D721Med (cell line): ENCODE measurements at places on chromosomes 11 and 22.

DNA sequence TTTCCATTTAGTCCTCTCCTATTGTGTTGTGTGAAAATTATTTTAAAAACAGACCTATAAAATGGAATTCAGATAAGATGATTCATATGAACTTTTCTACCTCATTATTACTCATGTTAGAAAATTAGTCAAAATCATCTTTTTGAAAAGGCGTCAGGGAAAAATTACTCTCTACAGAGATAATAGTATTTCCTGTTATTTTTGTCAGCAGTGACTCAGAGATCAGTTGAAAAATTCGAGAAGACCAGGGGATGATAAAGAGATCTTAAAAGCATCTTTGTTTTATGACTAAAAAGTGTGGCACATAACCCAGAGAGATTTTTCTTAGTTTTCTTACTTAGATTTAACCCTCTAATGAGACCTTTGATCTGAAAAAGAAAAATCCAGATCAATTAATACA, 157.9 kb upstream of the CARD18 start:
- DNase-seq: no peak

- no peak for DNase-seq
Observed at GRCh38 chr11:131572423-131572822, 202.0 kb downstream of the NTM start.

DNA sequence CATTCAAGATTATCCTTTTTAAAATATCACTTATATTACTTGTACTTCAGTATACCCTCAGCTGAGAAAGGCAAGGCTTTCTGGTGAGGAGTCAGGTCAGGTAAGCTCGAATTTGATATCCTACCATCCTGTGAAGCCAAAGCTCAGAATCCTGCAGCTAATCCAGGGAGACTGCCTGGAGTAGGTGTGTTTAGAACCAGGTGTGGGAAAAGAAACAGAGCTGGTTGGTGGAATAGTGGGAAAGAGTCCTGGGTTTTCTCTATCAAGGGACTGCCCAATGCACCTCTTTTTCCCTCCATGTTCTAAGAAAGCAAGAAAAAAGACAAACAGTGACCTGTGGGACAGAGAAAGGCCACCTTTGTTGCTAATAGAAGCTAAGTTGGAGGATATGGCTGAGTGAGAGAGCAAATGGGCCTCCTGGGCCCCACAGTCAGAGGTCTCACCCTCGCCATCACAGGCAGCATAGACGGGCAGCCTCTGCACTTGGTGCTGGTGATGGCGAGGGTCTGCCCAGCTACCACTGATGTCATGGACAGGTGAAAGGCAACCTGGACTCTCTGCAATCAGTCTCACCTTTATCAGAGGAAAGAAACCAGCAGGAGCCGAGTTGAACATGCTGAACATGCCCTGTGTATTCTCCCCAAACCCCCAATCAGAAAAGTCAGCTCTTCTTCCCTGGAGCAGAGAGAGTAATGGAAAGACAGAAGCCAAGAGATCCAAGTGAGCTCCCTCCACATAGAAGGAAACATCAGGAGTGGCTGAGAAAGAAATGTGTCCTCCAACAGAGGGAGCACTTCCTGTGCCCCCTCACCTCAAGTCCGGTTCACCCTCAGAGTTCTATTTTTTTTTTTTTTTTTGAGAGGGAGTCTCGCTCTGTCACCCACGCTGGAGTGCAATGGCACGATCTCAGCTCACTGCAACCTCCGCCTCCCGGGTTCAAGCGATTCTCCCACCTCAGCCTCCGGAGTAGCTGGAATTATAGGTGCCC, 491.3 kb downstream of the BUD13 start:
- DNase-seq: no peak

DNA sequence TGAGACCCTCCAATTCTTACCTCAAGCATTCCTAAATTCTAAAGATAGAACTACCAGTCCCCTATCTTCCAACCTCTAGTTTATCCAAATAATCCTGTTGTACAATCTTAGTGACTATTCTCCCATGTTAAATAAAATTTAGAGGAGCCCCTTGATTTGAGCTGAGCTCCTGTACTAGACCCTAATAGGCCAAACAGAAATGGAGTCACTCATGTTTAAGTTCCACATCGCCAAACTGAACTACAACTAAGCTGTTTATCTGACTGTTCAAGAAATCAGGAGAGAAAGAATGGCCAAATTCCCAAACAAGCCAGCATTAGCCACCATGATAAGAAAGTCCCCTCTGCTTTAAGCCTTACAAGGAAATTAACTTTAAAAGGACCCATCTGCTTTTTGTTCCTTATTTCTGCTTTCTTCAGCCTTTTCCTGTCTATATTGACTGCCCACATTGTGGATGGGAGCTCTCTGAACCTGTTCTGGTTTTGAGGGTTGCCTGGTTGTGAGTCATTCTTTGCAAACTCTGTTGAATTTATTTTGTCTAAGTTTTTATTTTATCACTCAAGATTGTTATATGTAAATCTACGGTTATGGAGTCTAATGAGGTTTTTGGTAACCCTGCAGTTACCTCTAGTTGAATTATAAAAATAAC, 90.4 kb downstream of the TTC28 start:
- no peak for DNase-seq

- no peak for DNase-seq
Observed at GRCh38 chr11:76203937-76204336, 2.4 kb downstream of the WNT11 start.

DNA sequence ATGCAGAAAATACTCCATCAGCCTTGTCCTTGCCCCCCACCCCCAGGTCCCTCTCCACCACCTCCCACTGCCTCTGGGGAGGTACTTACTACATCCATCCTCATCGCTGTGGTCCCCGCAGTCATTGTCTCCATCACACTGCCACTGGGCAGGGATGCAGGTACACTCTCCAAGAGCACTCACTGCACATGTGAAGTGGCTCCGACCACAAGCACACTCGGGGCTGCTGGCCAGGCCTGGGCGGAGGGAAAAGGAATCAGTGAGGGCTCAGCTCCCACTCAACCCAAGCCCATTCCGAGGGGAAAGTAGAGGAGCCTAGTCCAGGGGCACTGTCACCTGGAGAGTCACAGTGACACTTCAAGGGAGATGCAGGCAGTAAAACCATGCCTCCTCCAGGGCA, 15.7 kb downstream of the LRP4 start:
- no peak for DNase-seq

GRCh38 chr11:91902312-91902711, 322.3 kb upstream of the FAT3 start:
- DNase-seq: no peak

DNA sequence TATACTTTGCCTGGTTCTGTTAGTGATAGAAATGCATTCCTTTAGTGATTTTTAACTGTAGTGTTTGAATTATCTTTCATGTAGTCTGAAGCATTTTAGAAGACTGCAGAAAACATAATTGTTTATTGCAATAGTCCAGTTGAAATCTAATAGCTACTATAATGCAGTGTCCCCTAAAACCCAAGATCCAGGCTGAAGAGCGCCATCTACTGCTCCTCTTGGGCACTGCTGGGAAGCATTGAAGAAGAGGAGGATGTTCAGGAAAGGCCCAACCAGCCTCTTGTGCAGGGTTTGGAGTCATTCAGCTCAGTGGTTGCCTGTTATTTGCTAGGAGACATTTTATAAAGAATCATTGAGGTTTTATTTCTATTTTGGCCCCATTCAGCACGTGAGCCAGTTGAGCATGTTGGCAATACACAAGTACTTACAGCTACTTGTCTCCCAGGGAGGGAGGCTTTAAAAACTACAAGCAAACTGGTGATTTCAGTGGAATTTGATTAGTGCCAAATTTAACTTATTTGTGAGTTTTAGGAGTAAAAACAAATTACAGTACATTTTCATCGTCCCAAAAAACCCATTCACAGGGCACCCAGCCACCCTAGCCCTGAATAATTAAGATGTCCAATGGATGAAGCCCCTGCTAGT, 74.9 kb upstream of the HORMAD2 start:
- no peak for DNase-seq

GRCh38 chr11:99522467-99523173, 501.9 kb downstream of the CNTN5 start:
- no peak for DNase-seq

GRCh38 chr11:133560472-133560855, 28.2 kb upstream of the OPCML start:
- no peak for DNase-seq

DNA sequence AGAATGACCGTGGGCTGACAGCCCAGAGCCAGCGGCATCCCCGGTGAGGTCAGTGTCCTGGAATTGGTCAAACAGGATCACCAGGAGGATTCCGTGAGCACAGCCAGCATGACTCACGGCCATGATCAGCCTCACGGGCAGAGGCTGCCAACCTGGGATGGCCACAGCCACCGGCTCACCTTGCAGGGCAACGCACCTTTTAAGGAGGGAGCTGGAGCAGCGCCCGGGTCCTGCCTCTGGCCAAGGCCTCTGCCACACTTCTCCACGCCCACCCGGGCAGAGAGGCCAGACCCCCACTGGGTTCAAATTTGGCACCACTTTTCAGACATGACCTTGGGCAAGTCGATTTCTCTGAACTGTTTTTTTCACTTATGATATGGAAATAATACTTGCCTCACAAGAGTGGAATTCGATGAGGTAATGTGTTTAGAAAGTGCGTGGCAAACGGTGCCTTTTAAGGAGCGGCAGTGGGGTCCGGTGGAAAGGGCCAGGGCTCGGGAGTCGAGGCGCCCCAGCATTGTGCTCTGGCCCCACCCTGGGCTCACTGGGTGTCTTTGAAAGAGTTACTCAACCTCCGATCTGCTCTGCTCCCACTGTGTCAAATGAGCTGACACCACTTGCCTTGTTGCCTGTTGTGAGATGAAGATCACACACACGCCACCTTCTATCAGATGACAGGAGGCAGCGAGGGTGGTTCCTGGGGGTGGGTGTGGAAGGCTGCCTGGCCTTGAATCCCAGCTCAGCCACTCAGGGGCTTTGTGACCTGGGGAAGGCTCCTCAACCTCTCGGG, 16.0 kb downstream of the TXN2 start:
- no peak for DNase-seq

DNA sequence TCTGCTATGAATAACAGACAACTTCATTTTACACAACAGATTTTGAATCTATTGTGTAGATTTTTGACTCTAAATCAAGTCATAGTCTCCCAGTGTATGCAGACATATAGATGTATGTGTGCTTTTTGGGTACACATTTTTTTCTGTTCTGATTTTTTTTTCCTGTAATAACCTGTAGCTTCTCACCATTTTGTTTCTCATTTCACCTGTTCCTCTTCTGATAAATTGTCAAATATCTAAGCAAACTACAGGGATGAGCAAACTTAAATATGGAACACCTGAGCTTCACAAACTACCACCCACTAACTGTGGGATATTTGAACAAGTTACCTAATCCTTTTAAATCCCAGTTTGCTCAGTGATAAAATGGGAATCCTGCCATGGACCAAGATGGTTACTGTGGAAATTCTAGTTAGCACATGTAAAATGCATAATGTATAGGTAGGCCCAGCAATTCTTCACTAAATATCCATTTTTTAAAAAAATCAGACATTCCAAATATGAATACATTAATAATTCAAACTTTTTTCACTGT, 15.7 kb downstream of the LGR4 start:
- no peak for DNase-seq

DNA sequence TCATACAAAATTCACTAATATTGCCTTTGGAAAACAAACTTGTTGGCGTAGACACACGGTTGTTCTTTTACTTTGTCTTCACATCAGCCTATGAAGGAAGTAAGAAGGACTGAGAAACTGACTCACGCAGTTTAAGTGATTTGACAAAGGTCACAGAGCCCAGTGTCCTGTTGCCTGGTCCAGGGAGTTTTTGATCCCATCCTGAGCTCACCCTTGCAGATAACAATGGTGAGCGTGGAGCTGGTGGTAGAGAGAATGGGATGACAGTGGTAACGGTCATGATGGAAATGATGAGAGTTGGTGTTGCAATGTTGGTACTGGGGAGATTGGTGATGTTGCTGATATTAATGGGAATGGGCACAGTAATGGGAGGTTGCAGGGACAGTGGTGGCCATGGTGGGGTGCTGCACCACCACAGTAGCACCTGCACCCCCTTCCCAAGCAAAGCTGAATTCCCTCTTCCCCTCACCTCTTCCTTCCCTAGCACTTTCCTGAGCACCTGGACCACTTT, 22.0 kb downstream of the CREB3L1 start:
- no peak for DNase-seq

- no peak for DNase-seq
Observed at GRCh38 chr11:107706531-107706930, 5.3 kb downstream of the SLN start.
